ENCODE measurements at places on chromosomes 7 and 10.

DNA sequence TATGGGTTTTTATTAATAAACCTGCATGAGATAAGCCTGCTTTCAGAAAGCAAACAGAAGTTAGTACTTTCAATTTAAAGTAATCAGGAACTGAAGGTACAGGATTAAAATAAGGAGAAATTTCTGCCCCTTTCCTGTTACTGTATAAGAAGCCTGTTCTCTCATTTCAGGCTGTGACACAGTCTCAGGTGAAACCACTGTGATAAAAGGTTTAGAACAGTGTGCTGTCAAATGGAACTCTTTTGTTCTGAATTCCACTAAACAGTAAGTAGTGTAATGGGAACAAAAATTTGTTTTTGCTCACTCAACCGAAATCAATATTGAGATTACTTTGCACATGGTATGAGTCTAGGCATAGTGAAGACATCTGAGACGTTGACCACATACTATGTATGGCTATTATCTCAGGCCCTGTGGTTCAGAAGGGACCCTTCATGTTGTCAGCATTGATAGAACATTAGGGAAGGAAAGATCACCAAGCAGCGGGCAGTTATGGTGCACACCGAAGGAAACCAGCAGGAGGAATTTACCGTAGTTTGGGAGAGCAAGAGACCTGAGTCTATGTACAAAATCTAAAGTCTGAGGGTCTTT is 14.9 kb downstream of the HEPACAM2 start:
- DNase-seq: no peak

DNA sequence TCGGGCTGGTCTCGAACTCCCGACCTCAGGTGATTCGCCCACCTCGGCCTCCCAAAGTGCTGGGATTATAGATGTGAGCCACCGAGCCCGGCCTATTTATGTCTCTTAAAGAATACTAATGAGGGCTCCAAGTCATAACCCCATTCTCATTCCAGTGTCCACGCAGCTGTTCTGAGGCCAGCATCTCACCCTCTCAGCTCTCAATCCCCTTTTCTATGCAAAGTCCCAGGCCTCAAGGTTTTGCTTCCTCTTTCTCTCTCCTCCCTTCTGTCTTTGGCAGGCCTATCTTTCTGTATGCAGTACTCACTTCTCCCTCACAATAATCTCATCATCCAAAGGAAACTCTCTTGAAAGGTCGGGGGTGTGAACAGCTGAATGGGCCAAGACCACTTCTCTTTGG is 28.0 kb upstream of the VSIR start:
- no peak for DNase-seq

GRCh38 chr7:137331378-137331777 is 12.2 kb downstream of the PTN start:
- peak; percentile 59 for DNase-seq

- DNase-seq: peak; percentile 21
These were observed 1.8 kb downstream of the KIAA1549 start for GRCh38 chr7:138979226-138979979.

DNA sequence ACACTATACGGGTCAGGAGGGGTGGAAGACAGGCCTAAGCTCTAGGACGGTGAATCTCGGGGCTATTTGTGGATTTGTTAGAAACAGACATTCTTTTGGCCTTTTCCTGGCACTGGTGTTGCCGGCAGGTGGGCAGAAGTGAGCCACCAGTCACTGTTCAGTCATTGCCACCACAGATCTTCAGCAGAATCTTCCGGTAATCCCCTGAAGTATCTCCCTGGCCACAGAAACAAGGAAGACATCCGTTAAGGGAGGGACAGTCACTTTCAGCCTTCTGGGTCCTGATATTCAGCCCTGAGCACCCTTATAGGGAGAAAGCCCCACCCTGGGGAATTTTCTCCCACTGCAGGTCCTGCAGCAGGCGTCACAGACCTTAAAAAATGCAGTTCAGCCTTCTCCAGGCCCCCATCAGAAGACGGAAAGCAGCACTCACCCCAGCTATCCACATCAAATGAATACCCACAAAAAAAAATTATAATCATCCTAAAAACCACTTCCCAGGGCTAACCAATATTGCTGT is 23.2 kb downstream of the PLAC9 start:
- DNase-seq: no peak

- peak; percentile 22 for DNase-seq
These were observed 146.5 kb downstream of the ARID5B start for GRCh38 chr10:62047960-62048383.

DNA sequence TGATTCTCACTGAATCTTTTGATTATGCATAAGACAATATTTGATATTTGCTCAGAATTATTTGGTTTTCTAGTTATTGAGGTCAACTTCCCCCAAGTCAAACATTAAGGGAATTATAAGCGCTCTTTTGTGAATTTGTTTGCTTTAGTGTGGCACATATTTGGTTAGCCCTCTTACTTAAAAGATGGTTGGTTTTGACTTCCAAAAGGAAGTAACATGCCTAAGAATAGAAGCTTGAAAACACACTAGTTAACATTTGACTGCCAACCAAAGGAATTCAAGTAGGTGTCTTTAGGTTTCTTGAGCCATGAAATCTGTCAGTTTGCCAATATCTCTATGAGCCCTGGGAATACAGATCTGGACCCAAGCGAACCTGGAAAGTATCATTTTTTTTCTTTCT is 24.9 kb downstream of the STEAP4 start:
- DNase-seq: peak; percentile 74

- no peak for DNase-seq
These were observed 57.2 kb upstream of the INPP5A start for GRCh38 chr10:132480356-132480755.

DNA sequence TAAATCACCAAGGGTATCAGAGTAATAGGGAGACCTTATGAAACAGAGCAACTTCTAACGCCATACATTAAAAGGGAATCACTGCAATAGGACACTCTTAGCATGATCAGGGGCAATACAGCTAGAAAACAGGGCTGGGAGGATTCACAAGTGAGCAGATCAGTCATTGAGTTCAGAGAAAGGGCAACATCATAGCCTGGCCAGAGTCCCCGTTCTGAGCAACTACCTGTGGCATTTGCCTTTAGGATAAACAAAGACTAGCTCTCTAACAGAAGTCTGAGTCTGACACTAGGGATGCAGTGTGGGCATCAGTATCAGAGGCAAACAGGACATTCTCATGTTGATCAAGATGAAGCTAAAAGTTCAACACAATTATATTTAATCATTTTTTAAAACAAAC is 297.9 kb downstream of the DGKB start:
- peak; percentile 9 for DNase-seq

GRCh38 chr10:24897326-24897926 is 55.0 kb downstream of the PRTFDC1 start:
- peak; percentile 33 for DNase-seq

DNA sequence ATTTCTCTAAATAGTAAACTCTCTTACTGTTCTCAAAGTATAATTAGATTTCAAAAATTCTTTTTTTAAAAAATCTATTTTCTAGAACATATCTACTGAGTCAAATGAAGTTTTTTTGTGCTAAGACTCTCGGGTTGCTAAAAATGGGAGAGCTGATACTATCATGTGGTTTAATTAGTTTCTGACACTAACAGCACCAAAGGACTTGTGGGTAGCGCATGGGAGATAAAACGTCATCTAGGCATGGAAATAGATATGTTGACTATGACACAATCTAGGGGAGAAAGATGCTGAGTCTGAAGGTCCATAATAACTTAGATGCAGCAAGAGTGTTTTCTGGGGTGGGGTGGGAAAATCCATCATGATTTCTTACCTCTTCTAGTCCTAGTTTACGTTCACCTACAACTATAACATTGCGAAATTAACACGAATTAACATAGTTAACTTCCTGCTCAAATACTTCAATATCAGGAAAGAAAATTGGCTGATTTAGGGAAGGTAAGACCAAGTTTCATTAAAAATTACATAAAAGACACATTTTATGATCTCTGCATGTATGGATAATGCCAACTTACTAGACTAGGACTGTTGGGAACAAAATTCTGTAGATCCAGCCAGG is 14.3 kb upstream of the ARMC3 start:
- no peak for DNase-seq

GRCh38 chr7:36546331-36546730 is 156.7 kb downstream of the ANLN start:
- DNase-seq: no peak

GRCh38 chr10:42177077-42177792 is 461.1 kb downstream of the ZNF33B start:
- DNase-seq: no peak

GRCh38 chr10:49324711-49325110 is 25.7 kb downstream of the C10orf71 start:
- DNase-seq: no peak

DNA sequence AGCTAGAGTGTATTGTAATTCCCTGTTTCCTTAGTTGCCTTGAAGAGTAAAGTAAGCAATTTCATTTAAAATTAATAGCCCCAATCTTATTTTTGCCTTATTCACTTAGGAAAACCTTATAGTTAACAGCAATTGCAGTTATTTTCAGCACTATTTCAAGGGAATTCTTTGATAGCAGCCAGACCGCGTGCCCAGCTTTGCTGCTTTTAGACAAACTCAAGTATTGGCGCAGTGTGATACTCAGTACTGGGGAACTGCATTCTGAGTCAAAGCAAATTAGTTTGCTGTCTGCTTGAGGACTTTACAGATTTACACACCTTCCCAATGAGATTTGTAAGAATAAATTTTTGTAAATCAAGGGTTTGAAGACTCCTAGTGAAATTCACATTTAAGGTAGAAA is 21.2 kb downstream of the PRKG1 start:
- DNase-seq: no peak

DNA sequence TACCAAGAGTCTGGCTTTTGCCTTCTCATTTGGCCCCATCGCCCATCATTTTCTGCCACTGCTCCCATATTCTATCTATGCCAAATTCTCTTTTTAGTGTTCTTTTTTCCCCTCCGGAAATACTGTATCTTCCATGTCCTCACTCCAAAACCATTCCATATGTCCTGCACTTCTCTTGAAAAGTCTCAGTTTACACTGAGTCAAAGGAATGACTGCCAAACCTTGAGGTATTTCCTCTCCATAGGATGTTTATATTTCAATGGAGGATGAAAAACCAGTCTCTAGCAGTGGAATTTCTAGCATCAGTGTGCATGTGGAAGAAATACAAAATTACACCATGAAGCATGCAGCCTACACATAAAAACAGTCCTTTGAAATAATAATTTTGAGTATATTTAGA is 121.4 kb upstream of the PHYHIPL start:
- no peak for DNase-seq

- DNase-seq: peak; percentile 99
These were observed 17.9 kb upstream of the BAIAP2L1 start for GRCh38 chr7:98418636-98419315.

DNA sequence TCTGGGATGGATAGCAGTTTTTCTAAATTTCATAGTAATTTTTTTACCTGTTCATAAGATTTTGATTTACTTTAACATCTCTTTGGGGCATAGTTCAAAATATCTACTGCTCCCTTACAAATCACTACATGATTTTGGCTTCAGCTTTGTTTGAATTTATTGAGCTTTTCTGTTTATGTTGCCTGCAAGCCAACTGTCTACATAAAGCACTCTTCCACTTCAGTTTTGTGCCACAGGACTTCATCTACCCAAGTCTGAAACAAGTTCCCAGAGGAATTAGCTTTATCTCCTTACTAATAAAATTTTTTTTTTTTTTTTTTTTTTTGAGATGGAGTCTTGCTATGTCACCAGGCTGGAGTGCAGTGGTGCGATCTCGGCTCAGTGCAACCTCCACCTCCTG is 45.4 kb upstream of the KMT2E start:
- no peak for DNase-seq

DNA sequence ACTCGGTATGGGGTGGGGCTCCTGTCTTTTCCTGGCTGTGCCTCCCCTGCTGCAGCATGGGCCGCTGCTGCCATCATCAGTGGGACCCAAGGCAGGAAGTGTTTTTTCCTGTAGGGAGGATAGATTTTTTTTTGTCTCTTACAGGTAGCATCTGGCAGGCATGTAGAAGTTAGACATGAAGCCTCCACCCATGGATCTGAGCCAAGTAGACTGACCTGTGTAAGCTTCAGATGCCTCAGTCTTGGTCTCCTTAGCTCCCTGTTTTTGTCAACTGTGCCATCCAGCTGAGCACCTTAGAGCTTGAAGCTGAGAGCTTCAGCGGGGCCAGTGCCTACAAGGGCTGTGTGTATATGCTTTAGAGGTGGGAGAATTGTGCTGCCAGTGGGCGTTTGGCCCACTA is 93.5 kb downstream of the AUTS2 start:
- no peak for DNase-seq

DNA sequence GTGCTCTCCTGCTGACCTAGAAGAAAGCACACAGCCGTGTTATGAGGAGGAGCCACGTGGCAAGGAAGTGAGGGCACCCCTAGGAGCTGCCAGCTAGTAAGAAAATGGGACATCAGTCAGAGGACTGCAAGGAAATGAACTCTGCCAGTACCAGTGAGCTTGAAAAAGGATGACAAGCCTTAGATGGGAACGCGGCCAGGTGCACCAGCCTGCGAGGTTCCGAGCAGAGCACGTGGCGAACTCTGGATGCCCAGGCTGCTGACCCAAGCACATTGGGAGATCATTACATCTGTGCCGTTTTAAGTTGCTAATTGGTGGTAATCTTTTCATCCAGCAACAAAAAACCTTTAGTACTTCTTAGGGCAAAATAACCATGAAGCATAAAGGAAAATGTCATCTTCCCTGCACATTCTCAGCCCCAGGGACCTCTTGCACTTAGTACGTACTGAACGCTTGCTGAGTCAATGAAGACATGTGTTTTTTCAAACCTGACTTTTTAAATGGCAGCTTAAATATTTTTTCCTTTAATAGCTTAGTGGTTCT is 69.4 kb downstream of the AMZ1 start:
- peak; percentile 77 for DNase-seq

DNA sequence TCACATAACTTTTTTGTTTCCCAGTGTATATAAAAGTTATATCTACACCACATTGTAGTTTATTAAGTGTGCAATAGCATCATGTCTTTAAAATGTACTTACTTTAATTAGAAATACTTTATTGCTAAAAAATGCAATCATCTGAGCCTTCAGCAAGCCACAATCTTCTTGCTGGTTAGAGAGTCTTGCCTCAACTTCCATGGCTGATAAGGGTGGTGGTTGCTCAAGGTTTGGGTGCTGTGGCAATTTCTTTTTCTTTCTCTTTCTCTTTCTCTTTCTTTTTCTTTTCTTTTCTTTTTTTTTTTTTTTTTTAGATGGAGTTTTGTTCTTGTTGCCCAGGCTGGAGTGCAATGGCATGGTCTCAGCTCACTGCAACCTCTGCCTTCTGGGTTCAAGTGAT is 360.0 kb downstream of the MAGI2 start:
- DNase-seq: no peak

DNA sequence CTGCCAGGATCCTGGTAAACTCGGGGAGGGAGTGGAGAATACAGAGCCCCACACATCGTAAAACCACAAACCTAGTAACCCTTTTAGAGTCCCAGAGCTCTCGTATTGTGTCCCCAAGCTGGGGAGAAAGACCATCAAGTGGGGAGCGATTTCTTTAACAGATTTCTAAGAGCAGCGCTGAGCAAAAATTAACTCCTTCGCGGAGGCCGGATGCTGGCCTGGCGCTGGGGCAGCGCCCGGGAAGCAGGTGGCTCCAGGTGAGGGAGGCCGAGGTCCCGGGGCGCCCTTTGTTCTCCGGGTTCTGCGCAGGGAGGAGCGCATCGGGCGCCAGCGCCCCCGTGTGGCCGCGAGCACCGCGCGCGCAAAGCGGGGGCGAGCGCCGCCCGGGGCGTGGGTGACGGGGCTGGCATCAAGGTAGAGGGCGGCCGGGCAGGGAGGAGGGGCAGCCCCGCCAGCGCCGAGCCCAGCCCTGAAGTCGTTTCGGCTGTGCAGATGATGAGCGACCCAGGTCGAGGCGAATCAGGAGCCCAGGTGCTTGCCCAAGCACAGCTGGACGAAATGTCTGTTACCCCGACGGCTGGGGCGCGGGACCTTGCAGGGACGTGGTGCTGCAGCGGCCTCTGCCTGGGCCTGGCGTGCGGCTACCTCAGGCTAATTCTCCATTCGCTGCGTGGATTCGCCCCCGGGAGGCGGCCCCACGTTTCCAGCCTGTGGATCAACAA is 10.4 kb upstream of the FGFR2 start:
- peak; percentile 54 for DNase-seq
